Natural killer cell treated with Interleukin-12 subunit alpha and Interleukin-12 subunit beta and Interleukin-15 and Interleukin-18, amount 100 ng/mL, for 72 hours (primary cell): ENCODE measurements at places on chromosomes 3 and 15.

DNA sequence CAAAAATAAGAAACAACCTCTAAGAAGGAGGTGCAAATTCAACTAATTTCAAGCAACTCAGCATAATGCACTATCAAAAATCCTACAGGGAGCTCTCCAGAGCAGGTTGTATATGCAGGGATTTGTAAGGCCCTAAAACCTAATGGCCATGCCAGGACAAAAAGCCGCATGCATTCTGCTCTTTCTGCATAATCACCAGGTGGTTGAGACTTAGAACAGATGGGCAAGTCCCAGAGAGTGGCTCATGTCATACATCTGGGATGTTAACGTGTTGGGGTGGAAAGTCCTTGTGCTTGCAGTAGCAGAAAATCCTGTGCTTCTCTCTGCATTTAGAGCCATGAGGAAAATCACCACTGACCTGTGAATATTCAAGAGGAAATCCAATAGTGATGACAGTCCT is 1002.9 kb downstream of the AGBL1 start:
- DNase-seq = no peak

GRCh38 chr3:16134173-16134928 is 40.1 kb upstream of the GALNT15 start:
- no peak for DNase-seq

DNA sequence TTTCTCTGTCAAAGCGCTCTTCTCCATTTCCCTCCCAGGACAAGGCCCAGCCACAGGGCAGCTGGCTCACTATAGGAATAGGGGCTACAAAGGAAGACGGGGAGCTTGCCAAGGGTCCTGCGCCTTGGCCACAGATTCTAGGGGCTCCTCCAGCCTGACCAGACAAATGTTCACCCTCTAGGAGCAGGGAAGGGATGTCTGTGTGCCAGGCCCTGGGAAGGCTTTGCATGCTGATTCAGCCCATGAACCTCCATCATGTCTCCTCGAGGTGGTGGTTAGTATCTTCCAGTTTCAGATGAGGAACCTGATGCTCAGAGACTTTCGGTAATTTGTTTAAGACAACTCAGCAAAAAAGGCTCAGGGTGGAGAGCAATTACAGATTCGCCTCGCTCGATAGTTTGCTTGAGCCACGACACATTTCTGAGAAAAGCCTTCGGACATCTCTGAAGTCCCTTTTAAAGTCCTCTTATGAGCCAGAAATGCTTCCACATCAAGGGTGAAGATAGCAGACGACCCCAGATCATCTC is 110.0 kb downstream of the XXYLT1 start:
- no peak for DNase-seq

DNA sequence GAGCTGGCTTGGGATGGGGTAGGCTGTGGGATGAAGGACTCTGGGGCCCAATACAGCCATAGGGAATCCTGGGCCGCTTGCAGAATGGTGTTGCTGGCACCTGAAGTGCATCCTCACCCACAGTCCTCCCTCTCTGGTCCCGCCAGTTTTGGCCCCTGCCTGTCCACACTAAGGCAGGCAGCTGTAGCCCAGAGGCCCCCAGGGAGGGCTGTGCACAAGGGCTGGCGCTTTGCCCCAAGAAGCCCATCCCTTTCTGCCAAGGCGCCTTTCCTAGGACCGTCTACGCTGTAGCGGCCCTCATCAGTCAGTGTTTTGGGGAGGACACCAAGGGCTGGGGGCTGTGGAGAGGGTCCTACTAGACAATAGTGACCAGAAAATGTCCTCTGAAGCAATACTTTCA is 116.2 kb upstream of the ABHD17C start:
- no peak for DNase-seq
